ENCODE measurements at places on chromosomes 3 and 15.

DNA sequence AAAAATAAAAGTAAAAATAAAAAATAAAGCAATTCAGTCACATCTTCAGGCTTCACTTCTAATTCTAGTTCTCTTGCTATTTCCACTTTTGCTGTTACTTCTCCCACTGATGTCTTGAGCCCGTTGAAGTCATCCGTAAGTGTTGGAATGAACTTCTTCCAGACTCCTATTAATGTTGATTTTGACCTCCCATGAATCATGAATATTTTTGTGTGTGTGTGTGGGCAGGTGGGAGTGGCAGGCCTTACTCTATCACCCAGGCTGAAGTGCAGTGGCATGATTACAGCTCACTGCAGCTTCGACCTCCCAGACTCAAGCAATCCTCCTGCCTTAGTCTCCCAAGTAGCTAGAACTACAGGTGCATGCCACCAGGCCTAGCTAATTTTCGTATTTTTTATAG is 10.7 kb downstream of the USP4 start:
- no peak for DNase-seq

DNA sequence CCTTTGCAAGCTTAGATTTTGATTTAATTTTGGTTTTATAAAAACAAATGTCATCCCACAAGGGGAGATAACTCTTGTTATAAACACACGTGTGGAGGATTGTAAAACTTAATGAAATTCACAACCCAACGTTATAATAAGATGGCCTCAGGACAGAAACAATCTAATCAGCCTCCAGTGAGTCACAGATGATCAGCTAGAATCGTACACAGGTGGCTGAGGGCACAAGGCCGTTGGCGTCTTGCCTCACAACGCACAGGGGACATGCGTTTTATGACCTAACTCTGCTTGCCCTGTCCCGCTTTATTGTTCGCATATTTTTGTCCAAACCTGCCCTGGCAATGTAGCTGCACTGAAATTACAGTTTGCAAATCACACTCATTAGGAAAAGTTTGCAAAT is 121.9 kb upstream of the PDZRN3 start:
- no peak for DNase-seq

- DNase-seq = no peak
These were observed 173.2 kb upstream of the PRICKLE2 start for GRCh38 chr3:64398476-64398875.

- DNase-seq = no peak
These were observed 1.7 kb downstream of the ARL13B start for GRCh38 chr3:93981649-93982048.

- DNase-seq = no peak
These were observed 44.0 kb downstream of the ATR start for GRCh38 chr3:142534543-142534942.

- no peak for DNase-seq
These were observed 283.8 kb downstream of the C3orf38 start for GRCh38 chr3:88433568-88433967.

DNA sequence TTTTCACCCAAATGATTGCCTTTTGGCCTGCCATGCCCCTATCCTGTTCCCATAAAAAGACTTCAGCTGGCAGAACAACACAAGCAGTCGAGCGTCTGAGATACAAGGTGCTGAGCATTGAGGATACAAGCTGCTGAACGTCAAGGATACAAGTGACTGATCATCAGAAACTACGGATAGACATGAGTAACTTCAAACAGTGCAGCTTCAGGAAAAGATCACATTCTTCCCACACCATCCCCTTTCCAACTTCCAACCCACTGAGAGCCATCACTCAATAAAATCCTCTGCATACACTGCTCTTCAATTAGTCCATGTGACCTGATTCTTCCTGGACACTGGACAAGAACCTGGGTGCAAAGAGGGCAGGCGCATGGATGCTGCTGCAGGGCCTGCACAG is 1198.9 kb downstream of the ROBO2 start:
- no peak for DNase-seq

DNA sequence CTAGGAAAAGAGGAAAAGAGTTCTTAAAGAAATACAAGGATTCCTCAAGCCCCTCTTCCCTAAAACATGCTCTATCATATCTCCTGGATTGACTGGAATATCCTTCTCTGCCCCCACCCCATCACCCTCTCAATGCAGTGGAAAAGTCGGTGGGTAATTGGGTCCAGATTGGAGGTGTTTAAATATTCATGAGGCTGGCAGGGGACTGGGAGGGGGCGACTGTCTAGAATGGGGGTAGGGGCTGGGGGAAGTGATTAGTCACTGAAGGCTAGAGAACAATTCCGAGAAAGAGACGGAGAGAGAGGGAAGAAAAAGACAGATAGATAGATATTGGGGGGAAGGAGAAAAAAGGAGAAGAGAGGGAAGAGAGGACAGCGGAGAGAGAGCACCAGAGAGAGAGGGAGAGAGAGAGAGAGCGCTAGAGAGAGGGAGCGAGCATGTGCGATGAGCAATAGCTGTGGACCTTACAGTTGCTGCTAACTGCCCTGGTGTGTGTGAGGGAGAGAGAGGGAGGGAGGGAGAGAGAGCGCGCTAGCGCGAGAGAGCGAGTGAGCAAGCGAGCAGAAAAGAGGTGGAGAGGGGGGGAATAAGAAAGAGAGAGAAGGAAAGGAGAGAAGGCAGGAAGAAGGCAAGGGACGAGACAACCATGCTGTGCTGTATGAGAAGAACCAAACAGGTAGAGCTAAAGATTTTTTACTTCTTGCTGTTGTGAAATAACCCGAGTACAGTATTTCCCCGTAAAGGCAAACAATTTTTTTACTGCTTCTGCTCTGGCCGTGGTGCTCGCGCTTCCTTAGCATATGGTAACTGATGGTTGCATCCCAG is at the start of gene GAP43:
TSS of gene GAP43 (plus strand) at position 467 of the 825 bp plus-strand sequence. CDS start at position 647, 180 bp downstream.
- no peak for DNase-seq

GRCh38 chr3:9409981-9410854 is 12.8 kb downstream of the SETD5 start:
- DNase-seq = no peak

GRCh38 chr3:123130079-123130750 is 63.4 kb downstream of the PDIA5 start:
- DNase-seq = no peak
